ENCODE measurements at places on chromosomes 16 and 17.

DNA sequence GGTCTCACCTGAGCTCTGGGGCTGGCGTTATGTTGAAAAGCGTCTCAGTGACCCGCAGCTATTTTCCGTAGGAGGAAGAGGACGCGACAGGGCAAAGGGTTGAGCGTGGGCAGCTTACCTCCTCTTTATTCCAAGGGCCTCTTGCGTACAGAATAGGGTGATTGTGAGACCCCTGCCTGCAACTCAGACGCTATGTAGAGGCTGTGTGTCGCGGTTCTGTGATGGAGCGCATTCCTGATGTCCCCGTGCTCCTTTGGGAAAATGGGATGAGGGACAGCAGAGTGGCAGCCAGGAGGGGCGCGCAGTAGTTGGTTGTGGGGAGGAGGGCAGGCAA lies 531 bp upstream of the CDH8 start:
- DNase-seq: no peak

GRCh38 chr17:80397034-80397387 lies 18.0 kb upstream of the ENDOV start:
- no peak for DNase-seq

DNA sequence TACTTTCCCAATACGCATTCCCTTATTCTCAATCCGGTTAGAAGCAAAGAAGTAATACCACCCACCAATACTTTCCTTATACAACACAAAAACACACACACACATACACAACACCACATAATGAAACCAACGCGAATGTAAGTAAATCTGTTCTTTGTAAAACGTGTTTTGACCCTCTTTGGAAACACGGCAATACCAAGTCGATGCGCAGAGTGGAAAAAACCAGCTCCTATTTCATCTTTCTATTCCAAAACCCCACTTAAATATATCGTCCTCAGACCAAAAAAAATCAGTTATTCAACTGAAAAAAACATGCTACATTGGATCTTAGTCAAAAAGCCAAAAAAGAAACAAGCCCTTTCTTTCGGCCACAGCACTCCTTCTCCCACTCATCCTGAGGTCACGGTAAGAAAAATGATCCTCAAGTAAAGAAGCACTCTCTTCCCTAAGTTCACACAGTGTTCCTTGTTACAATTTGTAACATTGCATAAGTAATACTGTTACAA lies 31.0 kb upstream of the ARL4D start:
- DNase-seq: peak; percentile 93

DNA sequence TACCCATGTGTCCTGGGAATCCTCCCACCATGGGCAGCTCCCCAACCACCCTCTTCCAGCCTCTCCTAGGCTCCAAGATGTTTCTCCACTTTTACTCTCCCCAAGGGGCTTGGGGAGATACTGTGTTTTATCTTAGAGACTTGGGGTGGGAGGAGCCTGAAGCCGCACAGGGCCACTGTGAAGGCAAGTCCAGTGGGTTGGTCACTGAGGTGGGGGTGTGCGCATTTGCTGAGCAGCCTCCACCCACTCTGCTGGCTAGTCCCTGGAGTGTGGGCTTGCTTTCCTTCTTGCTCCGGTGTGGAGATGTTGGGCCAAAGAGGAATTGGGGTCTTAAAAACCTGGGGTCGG lies 4.1 kb upstream of the CLDN9 start:
- no peak for DNase-seq

DNA sequence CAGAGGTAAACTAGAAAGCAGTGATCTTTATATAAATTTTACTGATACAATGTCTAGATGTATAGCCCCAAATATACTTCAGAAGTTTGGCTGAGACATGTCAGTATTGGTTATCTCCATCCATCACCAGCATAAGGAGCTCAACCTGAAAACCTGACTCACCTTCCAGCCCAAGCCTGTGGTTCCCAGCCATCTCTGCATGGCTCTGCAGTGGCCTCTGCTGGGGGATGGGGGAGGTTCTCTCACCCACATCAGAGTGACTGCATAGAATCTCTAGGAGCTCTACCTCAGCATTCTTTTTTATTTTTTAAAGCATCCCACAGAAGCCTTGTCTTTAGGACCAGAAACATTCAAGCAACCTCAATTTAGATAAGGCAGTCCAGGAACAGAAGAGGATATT lies 27.3 kb downstream of the USP7 start:
- DNase-seq: peak; percentile 47

DNA sequence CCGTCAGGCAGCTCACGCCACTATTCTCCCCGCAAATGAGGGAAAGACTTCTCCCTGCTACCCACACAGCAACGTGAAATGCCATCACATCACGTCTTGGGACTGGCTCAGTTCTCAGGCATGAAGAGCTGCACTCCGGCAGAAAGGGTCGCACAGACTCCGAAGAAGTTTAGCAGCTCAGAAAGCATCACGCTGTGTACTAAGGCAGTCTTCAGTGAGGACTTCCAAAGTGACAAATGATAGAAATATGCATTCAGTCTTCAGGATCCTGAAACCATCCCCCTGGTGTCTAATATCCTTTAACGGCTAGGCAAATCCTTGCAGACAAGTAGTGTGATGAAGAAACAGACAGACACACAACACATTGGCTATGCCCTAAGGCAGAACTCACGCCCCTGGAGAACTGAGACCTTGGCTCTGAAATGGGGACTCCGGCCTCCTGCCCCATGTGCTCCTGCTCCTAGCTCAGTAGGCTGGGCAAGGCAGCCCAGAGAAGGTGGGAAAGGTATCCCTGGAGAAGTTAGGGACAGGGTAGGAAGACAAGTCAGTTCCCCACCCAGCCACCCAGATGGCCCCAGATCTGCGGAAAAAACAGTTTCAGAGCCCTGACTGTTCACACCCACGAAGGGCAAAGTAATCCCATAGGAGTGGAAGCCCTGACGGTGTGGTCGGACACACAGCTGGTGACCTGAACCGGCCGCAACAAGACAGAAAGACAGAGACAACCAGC lies 1.6 kb downstream of the XYLT1 start:
- no peak for DNase-seq

DNA sequence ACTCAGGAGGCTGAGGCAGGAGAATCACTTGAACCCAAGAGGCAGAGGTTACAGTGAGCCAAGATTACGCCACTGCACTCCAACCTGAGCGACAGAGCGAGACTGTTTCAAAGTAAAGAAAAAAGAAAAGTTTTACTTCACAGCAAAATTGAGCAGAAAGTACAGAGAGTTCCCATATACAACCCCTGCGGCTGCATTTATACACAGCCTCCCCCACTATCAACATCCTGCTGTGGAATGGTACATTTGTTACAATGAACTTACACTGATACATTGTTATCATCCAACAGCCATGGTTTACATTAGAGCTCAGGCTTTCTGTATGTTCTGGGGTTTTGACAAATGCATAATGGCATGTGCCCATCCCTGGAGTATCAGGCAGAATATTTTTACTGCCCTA lies 2.6 kb upstream of the MTHFSD start:
- no peak for DNase-seq

DNA sequence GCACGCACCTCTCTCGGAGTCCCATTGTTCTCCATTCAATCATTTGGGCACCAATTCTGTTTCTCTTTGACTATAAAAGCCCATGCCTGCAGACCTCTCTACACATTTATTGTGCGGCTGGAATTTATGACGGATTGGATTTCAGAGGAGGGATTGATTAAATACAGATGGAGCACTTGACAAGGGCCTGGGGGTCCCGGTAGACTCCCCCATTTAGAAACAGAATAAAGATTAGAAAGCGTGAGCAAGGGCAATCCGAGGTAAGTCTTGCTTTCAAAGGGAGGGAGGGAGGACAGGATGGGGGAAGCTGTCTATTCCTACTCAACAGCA lies 15.1 kb upstream of the PITPNM3 start:
- no peak for DNase-seq

- no peak for DNase-seq
Measured at GRCh38 chr16:79283578-79283977, 317.0 kb downstream of the MAF start.

DNA sequence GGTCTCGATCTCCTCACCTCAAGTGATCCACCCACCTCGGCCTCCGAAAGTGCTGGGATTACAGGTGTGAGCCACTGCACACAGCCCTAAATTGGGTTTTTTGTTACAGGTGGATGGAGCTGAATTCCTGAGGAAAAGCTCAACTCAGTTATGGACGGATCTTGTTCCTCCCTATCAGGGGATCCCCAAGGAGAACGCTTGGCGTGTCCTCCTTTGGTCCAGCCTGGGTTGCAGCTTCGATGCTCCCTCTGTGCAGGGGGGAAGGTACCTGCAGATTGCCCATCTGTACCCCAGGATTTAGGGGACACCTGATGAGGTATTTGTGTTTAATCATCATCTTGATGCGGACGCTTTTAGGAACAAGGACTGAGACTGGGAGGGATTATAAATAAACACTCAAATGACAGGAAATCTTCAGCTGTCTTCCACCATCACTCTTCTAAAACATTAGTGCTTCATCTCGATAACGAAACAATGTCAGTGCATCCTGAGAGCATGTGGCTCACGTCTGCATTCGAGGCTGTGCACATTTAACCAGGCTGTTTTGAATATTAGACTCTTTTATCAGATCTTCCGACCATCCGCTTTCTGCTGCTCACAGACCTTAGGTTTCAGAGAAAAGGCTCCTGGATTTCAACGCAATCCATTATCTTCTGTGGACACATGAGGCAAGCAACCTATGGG lies 18.2 kb upstream of the MEIOB start:
- no peak for DNase-seq

DNA sequence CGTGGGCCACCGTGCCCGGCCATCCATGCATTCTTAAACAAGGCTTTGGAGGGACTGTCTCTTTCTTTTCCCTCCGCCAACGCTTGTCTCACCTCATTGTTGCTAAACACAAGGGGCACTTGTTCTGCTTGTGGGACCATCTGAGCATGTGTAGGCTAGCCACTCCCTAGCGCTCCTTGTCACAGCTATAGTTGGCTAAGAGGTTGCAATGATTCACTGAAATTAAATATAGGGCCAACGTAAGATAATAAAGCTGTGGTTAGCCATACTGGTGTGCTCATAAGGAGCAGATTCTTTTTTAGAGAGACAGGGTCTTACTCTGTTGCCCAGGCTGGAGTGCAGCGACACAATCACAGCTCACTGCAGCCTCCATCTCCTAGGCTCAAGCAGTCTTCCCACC lies 41.2 kb downstream of the KIAA0513 start:
- DNase-seq: no peak

GRCh38 chr16:2501946-2502895 lies 11.5 kb upstream of the ATP6V0C start:
- no peak for DNase-seq

DNA sequence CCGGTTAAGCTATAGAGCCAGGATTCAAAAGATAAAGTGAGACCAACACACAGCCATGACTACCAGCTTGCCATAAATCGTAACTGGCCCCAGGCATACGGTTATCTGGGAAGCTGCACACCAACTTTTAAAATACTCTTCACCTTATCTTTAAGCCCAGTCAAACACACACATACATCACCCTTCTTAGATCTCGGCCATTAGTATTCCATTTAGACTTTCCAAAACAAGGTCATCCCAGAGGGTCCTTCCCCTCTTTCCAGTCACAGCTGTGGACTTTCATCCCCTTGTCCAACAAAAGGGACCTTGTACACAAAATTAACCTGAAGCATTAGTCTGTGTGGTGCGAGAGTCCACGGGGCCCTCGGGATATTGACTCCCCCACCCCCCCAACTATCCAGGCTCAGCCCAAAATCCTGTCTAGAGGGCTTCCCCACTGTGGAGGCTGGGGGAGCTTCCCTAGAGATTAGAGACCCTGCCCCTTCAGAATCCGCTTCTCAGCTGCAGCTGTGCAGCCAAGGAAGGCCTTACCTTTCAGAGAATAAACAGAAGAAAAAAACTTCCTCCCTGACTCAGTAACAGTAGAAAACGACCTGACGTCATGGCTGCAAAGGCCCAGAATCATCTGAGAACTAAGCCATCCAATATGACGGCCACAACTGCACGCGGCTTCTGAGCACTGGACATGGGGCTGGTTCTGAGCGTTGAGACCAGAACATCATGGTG lies 9.9 kb downstream of the ZFHX3 start:
- DNase-seq: no peak

DNA sequence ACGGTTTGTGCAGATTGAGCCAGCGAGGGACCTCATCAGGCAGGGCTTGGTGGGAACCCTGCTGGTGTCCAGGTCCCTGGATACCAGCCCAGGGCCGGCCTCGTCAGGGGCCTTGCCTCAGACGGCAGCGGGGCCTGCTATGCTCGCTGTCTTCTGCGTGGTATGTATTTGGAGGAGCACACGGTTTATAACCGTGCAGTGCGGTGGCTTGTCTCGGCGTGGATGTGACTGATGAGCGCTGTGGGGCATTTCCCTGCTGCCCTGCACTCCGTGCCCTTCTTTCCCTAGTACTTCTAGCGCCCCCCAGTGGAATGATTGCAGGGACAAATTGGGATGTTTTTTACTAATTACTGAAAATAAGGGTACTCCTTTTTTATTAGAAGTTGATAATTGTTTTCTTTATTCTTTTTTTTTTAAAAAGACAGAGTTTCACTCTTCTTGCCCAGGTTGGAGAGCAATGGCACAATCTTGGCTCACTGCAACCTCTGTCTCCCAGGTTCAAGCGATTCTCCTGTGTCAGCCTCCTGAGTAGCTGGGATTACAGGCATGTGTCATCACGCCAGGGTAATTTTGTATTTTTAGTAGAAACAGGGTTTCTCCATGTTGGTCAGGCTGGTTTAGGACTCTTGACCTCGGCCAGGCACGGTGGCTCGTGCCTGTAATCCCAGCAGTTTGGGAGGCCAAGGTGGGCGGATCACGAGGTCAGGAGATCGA lies 15.3 kb downstream of the TBCD start:
- no peak for DNase-seq

- no peak for DNase-seq
Measured at GRCh38 chr17:35519906-35520442, 17.5 kb downstream of the SLFN12L start.

GRCh38 chr16:77684181-77684526 lies 38.2 kb upstream of the NUDT7 start:
- DNase-seq: no peak

GRCh38 chr16:54446639-54447038 lies 160.1 kb upstream of the IRX3 start:
- DNase-seq: no peak

DNA sequence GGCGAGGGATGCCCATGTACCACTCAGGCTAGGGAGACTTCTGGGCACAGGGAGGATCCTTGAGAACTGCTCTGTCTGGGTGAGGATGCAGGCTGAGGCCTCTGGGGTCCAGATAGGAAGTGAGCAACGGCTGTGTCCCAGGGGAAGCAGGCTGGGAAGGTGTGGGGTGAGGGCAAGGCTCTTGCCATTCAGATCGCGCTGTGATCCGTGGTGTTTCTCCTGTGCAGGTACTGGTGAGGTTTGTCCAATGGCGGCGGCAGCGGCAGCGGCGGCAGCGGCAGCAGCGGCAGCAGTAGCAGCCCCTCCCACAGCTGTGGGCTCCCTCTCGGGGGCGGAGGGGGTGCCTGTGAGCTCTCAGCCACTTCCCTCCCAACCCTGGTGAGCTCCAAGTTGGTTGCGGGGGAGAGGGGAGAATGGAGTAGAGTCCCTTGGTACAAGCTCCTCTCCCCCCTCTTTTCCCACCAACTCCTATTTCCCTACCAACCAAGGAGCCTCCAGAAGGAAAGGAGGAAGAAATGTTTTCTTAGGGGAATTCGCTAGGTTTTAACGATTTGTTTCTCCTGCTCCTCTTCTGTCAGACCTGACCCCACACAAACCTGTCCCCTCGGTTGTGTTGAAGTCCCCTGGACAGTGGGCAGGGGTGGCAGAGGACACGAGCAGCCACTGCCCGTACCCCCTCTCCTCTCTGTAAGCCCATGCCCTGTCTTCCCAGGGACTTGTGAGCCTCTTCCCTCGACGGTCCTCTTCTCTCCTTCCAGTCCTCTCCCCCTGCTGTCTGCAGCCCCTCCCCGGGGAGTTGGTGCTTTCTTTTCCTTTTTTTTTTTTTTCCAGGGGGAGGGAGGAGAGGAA lies 1.9 kb upstream of the PRRT2 start:
- DNase-seq: no peak

- DNase-seq: no peak
Measured at GRCh38 chr17:37305406-37305905, 70.3 kb upstream of the C17orf78 start.

Measured in NCI-H226 (cell line).